Smooth muscle cell of the coronary artery (primary cell): ENCODE measurements at places on chromosomes 16 and 17. TPM values are rescaled to one million over a fixed set of nuclear protein-coding genes. Genes with fewer than 3 reads are reported as not detected.

TBC1D3 gene
- not detected in 2 replicates for total RNA-seq

KRT222 gene
- 1.3 TPM in 1 of 2 replicates, not detected in the other for total RNA-seq

CDRT15L2 gene
- total RNA-seq, result not detected in 2 replicates

C16orf96 gene
- total RNA-seq, result under 0.01 TPM in 1 of 2 replicates, not detected in the other

C17orf78 gene
- not detected in 2 replicates for total RNA-seq

RNU2-1 gene
- not detected in 2 replicates for total RNA-seq

CAPNS2 gene
- total RNA-seq, result 0.12 and 0.75 TPM in 2 replicates

OSGIN1 gene
- total RNA-seq, result 0.59 and 1.6 TPM in 2 replicates

STUB1 gene
- total RNA-seq, result 152 and 251 TPM in 2 replicates

STAT5A gene
- total RNA-seq, result 11.4 and 31.5 TPM in 2 replicates

TLCD3B gene
- total RNA-seq, result not detected in 2 replicates

LGALS9C gene
- not detected in 2 replicates for total RNA-seq

CSNK1D gene
- 44.6 and 47.1 TPM in 2 replicates for total RNA-seq

MRM1 gene
- 2.1 and 3.7 TPM in 2 replicates for total RNA-seq

NUPR1 gene
- total RNA-seq, result 43.7 and 74.9 TPM in 2 replicates

HBZ gene
- total RNA-seq, result not detected in 2 replicates

HOXB6 gene
- 0.08 and 0.12 TPM in 2 replicates for total RNA-seq

ARHGAP23 gene
- 9.8 and 18.7 TPM in 2 replicates for total RNA-seq

TEX14 gene
- total RNA-seq, result 0.08 TPM in 1 of 2 replicates, not detected in the other
